ENCODE measurements at places on chromosomes 13 and 19.

DNA sequence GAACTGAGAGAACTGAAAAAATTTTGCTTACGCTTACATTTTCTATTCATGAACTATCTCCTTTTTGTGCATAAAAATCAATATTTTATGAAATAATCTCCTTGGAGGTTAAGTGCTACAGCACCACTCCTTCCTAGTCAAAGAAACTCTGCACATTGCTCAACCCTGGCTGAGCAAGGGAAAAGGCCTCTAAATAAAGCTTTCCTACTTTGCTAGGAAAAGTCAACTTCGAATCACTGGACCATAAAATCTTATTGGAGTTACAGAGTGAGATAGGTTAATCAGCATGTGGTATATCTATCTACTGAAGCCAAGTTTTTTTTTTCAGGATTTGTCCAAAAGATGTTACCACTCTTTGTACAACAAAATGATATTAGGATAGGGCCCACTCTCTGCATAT lies 57.5 kb upstream of the HMGB1 start:
- no peak for DNase-seq

- DNase-seq = no peak
Observed at GRCh38 chr19:12792853-12793289, 1.6 kb downstream of the JUNB start.

GRCh38 chr13:100650326-100650725 lies 24.3 kb downstream of the TMTC4 start:
- DNase-seq = no peak

GRCh38 chr19:15948223-15949058 lies at the start of gene OR10H4:
TSS of gene OR10H4 (plus strand) at chr19:15949008. CDS start at chr19:15949008, 0 bp downstream.
- no peak for DNase-seq

DNA sequence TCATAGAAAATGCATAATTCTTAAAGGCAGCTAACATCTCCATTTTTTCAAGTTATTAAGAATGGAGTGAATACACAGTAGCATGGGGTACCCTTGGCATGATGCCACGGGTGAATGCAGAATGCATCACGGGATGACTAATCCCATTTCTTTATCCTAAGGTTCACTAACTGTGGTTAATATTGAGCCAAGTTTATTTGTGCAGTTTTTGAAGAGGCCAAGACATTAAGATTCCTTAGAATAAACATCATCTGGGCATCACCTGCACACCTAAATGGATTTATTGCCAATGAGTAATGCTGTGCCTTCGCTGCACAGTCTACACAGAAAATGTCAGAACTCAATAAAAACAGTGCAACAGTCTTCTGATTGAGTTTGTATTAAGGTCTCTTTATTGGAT lies 333.1 kb downstream of the GPC6 start:
- DNase-seq = no peak

- DNase-seq = no peak
Observed at GRCh38 chr19:38663957-38664502, 16.6 kb downstream of the ACTN4 start.

GRCh38 chr13:35716186-35716585 lies 239.7 kb upstream of the MAB21L1 start:
- no peak for DNase-seq

GRCh38 chr13:111949311-111949710 lies 117.6 kb upstream of the SOX1 start:
- no peak for DNase-seq

- DNase-seq = no peak
Observed at GRCh38 chr19:45601524-45602374, at the start of gene GPR4. TSS of gene GPR4 (minus strand) at chr19:45602212. CDS start at chr19:45591866, 10,346 bp downstream.

- no peak for DNase-seq
Observed at GRCh38 chr19:36182612-36183244, 30.5 kb upstream of the COX7A1 start.

- no peak for DNase-seq
Observed at GRCh38 chr13:79479882-79480281, 1.1 kb upstream of the NDFIP2 start.

DNA sequence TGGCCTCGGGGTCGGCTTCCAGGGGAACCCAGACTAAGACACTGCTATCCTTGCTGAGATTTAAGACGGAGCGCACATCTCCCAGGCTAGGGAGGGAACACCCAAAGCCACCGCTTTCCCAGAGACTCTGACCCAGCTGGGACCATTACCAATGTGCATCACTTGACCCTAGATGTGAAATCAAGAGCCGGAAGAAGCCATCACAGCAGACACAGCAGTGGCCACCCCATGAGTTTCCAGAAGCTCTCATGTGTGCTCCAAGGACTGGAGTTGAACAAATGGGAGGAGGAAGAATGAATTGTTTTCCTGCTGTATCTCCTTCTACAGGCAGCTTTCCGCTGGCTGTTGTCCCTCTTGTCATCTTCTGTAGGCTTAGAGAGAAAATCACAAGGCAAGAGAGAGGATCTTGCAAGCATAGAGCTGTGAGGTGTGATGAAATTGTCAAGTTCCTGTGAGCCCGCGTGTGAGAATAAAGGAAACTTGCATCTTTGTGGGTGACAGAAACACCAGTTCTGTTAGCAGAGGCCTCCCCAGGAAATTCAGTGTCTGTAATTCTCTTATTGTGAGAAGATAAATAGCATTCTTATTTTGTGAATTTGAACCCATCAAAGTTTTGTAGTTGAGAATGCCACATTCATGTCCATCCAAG lies 711.8 kb downstream of the UQCRFS1 start:
- DNase-seq = no peak

GRCh38 chr13:24649688-24650043 lies 30.5 kb upstream of the ATP12A start:
- DNase-seq = no peak

DNA sequence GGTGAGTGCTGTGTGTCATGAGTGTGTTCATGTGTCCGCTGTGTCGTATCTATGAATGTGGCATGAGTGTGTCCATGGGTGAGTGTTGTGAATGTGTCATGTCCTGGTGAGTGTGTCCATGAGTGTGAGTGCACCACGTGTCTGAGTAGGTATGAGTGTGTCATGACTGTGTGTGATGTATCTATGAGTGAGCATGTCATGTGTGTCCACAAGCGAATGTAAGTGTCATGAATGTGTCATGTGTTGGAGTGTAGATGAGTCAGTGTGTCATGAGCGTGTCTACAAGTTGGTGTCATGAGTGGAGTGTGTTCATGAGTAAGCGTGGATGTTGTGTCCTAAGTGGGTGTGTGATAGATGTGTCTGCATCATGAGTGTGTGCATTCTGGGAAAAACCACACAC lies 129.4 kb downstream of the TUBA3C start:
- no peak for DNase-seq

- no peak for DNase-seq
Observed at GRCh38 chr13:114068656-114069318, 63.6 kb downstream of the RASA3 start.

GRCh38 chr13:97257800-97258799 lies 36.0 kb downstream of the MBNL2 start:
- DNase-seq = no peak

DNA sequence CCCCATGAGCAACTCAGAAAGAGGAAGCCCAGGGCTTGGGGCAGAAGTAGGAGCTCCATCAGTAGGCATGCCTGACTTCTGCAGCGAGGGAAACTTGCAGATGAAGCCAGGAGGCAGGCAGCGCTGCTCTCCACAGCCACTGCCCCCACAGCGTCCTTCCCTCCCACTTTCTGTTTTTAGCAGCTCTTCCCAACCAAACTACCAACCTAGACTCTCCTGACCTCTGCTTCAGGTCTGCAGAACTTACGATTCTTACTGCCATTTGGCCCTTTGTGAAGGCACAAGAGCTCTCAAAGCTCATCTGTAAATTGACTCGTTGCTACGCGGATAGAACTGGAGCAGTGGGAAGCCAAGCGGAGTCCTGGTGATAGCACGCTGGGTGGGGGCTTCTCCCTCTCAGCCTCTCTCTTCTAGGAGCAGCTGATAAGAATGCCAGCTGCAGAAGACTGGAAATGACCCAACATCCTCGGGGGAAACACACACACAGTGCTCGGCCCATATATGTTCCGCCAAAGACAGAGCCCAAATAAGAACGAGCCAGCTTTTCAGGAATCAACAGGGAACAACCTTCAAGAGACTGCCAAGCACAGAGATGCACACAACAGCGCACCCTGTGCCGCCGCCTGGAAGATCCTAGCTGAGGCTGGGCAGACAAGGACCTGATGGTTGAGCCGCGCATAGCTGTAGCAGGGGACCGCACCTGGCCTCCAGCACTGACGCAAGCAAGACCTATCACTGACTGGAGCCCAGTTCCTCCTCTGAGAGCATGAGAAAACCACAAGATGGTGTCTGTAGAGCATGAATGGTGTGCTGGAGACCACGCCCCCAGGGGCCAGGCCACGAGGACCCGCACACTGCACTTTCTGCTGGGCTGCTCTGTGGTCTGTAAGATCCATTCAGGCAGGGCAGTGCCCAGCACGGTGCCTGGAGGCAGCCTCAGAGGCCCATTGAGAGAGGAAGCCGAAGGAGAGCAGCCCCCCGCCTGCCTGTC lies 15.9 kb upstream of the SLC35E1 start:
- peak; percentile 56 for DNase-seq

DNA sequence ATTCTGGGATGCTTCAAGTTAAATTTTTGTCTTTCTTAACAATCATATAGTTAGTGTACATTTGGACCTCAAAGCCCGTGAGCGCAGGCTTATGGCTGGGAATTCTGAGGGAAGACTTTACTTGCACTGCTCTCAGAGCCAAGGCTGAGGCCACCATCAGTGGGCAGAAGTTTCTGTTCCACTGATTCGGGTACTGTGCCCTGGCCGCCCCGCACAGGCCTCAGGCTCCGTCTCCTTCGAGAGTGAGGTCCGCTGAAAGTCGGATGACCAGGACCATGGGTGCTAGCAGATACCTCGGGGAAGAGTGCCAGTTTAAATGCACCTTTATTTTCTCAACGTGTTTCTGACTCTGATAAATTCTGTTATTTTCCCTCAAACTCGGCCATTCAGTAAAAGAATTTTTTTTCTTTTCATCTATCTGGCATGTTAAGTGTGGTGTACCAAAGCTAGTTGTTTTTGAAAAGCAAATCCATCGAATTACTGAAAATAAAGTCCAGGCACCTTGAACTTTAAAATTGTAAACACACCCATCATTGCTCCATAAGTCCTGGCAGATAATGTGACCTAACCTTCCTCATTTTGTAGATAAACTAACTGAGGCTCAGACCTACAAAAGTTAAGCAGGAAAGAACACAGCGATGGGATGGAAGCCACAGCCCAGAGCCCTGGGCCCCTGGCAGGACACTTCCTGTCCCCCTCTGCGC lies 126.7 kb downstream of the SOX1 start:
- DNase-seq = no peak

DNA sequence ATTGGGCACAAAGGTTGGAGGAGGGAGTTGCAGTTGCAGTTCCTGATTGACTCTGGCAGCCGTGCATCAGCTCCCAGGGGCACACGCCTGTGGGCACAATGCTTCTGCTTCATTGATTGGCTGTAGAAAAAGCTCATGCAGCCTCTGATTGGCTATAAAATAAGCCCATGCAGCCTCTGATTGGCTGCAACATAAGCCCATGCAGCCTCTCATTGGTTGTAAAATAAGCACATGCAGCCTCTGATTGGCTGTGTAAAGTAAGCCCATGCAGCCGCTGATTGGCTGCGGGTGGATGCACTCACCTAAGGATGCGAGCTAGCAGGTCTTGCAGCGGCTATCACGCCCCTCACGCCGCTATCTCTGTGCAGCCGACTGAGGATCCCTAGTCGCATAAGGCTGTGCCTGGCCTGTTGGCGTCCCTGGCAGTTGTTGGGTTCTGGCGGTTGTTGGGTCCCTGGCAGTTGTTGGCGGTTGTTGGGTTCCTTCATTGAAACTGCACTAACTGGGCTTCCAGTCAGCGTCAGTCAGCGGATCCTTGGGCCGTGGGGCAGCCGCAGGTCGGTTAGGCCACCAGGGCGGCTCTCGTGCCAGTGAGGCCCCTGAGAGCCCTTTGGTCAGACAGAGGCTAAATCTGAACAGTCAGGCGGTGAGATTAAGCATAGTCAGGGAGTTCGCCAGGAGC lies at the start of gene SIGLECL1:
Gene SIGLECL1 (plus strand): TSS at position 295 of the 682 bp plus-strand sequence. CDS start 12,993 bp downstream, outside the sequence.
- no peak for DNase-seq

DNA sequence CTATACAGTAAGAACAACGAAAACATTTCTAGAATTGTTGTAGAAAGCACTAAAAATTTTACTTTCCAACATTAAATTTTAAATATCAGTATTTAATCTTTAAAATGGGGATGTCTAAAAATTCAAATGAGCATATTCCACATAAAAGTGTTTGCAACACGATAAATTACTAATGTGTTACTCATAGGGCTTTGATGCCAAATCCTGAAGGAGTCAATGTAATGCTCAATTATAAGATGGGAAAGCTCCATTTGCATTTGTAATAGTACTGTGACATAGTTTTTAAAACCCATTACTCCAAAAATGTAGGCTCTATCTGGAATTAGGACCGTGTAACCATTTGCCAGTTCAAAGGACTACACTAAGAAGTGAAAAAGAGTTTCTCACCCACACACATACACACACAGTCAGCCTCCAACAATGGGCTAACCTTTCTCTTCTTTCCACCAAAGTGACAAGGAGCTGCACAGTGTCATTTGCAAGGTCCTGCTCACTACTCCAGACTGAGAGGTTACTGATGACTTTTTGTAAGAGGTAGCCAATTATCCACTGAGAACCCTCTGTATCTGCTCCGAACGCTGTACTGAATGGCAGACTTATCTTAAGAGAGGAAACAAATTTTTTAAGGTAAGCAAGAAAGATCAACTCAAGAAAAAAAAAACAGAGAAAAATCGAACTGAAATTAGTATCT lies 26.1 kb upstream of the EEF1AKMT1 start:
- DNase-seq = no peak

Measured in stimulated activated CD4-positive, alpha-beta T cell treated with anti-CD3 and anti-CD28 coated beads, Interleukin-4, amount 100 ng/mL, for 24 hours (primary cell).